ENCODE measurements at places on chromosomes 1 and 21.
A peak's percentile ranks its signal among the peaks of the same experiment; 100 is the strongest.

DNA sequence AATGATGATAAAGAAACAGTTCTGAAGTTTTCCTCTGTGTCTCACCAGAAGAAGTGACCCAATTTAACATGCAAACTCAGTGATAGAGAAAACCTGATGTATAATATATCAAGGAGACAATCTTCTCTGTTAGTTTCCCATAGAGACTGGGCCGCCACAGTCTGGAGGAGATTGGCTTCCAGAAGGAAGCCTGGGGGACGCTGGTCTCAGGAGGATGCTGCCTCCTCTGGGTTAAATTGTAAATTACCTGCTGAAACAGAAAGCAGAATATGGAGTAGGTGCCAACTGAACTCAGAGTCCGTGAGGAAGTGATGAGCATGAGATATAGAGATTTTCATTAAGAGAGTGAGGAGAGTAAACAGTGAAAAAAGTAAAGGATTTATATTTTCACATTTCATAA lies 15.8 kb downstream of the OR14I1 start:
- no peak for DNase-seq

GRCh38 chr1:155093911-155094621 lies 15.4 kb downstream of the EFNA3 start:
- no peak for DNase-seq

GRCh38 chr1:111988377-111988742 lies 1.1 kb downstream of the KCND3 start:
- no peak for DNase-seq

DNA sequence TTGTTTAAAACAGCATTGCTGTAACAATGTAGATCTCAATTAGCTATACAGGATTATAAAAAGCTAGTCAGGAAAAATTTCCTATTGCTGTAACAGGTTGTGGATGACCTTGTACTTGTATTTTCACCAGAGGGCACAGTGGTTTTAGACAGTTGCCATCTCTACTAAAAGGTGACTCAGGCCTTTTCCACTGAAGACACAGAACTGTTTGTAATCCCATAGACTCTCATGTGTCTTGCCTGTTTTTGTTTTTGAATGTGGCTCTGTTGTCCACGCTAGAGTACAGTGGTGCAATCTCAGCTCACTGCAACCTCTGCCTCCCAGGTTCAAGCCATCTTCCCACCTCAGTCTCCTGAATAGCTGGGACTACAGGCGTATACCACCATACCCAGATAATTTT lies 5.9 kb downstream of the MTFR1L start:
- DNase-seq, result no peak

DNA sequence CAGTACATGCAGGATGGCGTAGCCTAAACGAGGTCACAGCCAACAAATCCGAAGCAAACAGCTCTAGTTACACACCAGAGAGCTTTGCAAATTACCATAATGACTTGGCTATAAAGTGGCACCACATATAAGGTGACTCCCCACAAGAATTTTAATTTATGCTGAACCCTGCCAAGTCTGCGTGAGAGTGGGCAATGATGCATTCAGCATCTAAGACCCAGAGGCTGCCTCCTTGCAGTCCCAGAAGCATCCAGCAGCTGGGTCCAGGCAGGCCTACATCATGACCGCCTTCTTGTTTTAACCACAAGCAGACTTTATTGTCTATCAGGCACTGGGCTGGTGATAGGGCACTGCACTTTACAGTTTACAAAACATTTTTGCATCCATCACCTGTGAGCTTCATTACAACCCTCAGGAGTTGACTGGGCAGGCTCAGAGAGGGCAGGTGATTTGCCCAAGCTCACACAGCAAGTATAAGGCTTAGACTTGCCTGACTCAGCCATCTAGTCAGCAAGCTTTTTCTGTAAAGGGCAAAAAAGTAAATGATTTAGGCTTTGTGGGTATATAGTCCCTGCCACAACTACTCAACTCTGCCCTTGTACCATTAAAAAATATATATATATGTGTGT lies 134.6 kb downstream of the GLIS1 start:
- no peak for DNase-seq

GRCh38 chr1:21852282-21853130 lies 40.4 kb downstream of the LDLRAD2 start:
- no peak for DNase-seq

- DNase-seq, result no peak
Measured at GRCh38 chr1:88609051-88609450, 75.0 kb upstream of the PKN2 start.

GRCh38 chr1:156394082-156394481 lies 25.1 kb downstream of the RHBG start:
- no peak for DNase-seq

DNA sequence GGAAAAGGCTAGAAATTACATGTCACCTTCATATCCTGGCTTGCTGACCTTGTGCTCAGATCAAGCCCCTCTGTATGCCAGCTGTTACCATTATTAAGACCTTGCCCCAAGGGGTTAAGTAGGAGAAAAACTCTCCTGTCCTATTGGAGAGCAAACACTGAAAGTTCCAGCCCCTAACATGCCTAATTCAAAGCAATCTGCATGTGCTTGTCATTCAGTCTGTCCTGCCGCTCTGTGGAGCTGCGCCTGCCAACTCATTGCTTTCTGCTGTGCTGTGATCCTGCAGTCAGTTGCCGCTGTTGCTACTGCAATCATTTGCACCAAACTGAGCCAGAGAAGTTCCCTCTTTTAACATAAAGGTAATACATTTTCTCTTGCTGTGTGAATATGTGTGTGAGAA lies 113.4 kb downstream of the DISP1 start:
- DNase-seq, result peak; percentile 44

DNA sequence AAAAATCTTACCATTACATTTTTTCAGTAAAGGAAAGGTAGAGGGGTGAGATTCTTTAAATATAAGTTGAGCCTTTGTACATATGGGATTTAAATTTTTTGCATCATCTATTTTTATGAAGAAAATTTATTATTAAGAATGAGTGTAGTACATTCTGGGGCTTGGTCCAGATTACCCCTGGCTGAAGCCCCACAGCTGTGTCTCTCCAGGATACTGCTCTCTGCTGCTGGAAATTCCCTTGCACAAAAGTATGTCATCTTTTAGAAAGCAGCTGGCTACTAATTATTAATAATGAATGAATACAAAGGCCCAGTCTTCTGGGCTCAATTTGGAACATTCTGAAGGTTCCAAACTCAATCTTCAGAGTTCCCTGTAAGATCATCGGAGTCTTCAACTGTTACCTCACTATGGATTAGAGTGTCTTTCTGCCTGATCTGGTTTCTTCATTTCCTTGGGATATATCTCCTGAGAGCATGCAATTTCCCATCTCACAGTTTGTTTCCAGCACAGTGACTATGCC lies 428.6 kb upstream of the BRINP3 start:
- no peak for DNase-seq

GRCh38 chr1:171948511-171948910 lies 107.2 kb downstream of the DNM3 start:
- DNase-seq, result no peak

DNA sequence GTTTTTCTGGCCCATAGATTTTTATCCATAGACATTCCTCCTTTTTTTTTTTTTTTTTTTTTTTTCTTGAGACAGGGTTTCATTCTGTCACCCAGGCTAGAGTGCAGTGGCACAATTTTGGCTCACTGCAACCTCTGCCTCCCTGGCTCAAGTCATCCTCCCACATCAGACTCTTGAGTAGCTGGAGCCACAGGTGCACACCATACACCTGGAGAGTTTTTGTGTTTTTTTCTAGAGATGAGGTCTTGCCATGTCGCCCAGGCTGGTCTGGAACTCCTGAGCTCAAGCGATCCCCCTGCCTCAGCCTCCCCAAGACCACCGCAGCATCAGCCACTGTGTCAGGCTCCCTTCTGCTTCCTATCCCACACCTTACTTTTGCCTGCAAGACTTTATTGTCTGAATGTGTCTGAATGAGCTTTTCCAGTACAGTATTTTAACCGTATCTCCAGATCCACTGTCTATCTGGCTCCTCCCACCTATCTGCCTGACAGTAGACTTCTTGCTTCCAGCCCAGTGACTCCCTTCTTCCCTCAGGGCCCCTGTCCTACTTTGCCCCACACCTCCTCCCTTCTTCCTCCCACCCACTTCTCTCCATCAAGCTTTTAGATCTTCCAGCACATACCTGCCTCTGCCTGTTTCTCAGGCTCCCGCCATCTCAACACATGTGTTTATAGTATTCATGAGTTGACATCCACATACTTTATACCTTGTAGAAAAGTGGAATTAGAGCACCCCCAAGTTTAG lies 6.1 kb downstream of the C1orf21 start:
- no peak for DNase-seq

GRCh38 chr1:201737352-201738060 lies 91.5 kb upstream of the IPO9 start:
- no peak for DNase-seq

DNA sequence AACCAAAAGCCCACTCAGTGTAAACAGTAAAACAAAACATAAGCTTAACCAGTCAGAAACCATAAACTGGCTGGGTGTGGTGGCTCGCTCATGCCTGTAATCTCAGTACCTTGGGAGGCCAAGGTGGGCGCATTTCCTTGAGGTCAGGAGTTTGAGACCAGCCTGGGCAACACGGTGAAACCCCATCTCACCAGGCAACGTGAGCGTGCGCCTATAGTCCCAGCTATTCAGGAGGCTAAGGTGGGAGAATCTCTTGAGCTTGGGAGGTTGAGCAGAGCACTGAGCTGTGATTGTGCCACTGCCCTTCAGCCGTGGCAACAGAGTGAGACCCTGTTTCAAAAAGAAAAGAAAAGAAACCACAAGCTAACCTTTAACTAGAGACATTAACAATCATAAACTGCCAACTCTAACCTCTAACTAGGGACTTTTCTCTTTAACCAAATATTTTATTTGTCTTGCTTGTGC lies 13.1 kb upstream of the PRRC2C start:
- DNase-seq, result no peak

DNA sequence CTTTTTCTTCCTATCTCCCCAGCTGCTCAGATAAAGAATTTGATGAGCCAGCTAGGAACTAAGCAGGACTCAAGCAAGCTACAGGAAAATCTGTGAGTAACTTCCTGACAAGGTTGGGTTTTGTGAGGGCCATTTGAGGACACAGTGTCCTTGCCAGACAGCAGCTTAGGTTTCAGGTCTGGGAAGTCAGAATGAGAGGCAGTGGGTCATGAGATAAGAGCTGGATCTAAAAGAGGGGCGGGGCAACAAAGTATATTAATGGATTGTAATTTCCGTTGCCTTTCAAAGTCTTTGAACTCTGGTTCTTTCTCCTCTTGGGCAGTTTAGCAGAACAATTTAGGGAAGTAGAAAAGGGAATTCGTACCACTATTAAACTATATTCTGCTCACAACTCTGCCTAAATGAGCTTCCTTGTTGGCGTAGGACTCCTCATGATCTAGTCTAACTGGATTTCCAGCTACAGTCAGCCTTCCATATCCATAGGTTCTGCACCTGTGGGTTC lies 16.6 kb downstream of the STX12 start:
- no peak for DNase-seq

- no peak for DNase-seq
Measured at GRCh38 chr1:200892546-200892945, 2.2 kb upstream of the INAVA start.

- no peak for DNase-seq
Measured at GRCh38 chr1:42335809-42336518, 929 bp upstream of the FOXJ3 start.

DNA sequence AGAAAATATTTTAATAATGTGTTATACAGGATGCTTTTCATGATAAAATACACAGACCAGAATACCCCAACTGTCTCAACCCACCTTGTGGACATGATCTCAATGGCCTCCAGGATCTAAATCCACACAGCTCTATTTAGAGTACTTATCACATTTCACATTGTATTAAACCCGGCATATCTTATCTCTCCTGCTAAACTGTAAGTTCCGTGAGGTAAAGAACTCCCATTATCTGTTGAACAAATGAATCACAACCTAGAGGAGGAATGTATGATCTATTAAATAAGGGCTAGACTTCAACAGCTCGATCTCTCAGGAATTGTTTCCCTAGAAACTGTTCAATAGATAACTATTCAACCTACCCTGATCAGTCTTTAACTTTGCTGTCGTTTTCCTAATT lies 6.9 kb downstream of the ETV3 start:
- no peak for DNase-seq

DNA sequence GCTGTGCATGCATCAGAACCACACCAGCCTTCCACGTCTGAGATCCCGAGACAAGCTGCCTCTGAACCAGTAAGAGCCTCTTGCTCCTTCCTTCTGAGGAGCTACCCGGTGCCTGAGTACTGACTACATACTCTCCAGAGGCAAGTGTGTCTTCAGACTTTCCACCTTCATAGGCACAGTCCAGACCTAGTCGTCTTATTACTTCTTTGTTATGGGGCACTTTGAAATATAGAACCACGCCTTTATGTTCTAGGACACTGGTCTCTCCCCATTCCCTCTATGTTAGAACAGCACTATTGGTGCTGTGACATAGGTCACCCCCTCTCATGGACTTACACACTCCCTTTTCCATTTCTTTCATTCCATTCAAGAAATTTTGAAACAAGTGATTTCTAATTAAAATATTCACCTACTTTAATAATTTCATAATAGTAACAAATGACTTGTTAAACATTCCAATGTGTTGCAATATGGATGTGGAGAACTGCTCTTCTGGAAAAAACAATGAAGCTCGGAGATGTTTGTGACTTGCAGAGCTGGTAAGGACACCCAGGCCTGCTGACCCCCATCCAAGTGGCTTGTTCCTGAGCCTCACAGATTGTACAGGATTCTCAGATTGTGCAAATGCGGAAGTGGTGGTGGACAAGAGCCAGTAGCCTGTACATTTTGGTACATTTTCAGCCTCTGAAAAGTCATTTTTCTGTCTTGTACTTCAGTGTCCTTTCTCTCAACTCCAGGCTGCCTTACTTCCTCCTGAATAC lies 76.1 kb upstream of the SIPA1L2 start:
- DNase-seq, result no peak

DNA sequence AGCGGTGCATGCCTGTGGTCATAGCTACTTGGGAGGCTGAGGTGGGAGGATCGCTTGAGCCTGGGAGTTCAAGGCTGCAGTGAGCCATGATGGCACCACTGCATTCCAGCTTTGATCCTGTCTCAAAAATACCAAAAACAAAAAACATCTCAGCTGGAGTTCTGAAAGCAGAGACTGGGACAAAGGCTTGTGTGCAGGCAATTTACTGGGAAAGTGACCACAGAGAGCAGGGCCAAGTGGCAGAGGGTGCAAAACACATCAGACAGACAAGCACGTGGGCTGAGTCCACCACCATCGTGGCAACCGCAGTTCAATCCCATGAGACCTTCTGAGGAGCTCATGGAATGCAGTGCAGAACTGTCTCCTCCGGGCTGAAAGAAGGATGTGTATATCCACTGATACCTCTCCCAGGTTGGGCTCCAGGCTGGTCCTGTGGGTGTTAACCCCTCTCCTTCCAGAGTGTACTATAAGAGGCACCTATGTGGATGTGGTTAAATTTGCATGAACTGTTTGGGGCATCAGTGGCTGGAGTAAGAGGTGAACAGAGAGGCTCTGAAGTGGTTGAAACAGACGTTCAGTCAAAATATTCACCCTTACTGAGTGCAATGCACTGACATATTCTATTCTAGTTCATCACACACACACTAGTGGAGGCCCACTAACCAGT lies 10.8 kb downstream of the PIGP start:
- no peak for DNase-seq

GRCh38 chr1:115138271-115138670 lies 49.0 kb upstream of the TSPAN2 start:
- DNase-seq, result no peak

- DNase-seq, result no peak
Measured at GRCh38 chr21:41578716-41579115, 70.8 kb upstream of the TMPRSS2 start.

All from neural crest cell (in vitro differentiated cells).